Trophoblast cell (in vitro differentiated cells and primary cell): ENCODE measurements at places on chromosomes 13 and 19.

DNA sequence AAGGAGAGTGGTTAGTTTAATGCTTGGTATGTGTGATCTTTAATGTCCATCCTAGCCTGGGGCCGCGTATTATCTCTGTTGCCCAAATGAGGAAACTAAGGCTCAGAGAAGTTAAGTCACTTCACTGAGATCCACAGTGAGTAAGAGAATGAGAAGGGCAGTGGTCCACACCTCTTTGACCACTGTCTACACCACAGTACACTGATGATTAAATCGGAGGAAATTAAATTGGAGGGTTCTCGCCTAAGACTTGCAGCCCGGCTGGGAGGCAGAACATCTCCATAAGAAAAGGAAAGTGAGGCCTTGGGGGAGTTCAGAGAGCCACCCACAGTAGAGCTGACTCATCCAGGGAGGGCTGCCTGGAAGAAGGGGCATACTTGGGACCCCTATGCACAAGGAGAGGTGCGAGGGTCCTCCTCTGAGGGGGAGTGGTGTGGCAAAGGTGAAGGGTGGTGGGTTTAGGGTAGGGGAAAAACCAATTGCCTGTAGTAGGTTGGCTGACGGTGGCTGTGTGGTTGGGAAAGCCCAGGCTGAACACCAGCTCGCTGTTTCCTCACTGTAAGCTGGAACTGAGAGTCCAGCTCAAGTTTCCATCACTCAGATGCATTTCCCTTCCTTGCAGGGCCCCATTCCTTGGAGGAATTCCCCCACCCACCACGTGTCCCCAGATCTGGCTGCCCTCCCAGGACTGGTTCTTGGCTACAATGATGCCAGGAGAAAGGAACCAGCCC, 15.0 kb upstream of the DHRS12 start:
- H3K27me3 ChIP-seq = no peaks in the 10 kb centered on the region
- no peaks in the 10 kb centered on the region for H3K4me1 ChIP-seq
- no peak overlapping the region for H3K27ac ChIP-seq
- peak; percentile 13 for DNase-seq
- H3K4me3 ChIP-seq = no peak overlapping the region

DNA sequence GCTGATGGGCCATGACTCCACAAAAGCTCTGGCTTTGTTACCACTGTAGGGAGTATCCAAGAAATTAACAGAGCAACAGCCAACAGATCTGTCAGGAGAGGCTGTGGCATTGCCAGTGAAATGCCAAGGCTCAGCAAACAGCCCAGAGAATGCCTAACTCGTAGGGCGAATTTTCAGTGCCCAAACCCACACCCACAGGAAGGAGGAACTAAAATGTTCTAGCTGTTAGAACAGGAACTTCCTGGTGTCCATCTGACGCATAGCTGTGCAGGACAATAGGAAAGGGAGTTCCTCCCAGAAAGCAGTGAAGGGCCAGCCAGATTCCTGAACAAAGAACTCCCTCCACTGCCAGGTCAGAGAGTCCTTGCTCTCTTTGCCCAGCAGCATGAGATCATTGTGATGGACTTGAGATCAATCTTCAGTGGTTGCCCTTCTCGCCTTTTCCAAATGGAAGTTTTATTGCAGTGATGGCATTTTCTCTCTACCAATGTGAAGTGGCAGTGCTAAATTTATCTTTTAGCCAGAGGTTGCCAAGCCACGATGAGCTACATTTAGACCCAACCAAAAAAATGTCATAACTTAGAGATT, 224.2 kb upstream of the STARD13 start:
- H3K27me3 ChIP-seq = no peaks in the 10 kb centered on the region
- H3K4me3 ChIP-seq = no peak overlapping the region
- H3K27ac ChIP-seq = no peak overlapping the region
- DNase-seq = no peak

- no peaks in the 10 kb centered on the region for H3K36me3 ChIP-seq
- no peaks in the 10 kb centered on the region for H3K27me3 ChIP-seq
- DNase-seq = no peak
- H3K4me3 ChIP-seq = no peak overlapping the region
- no peaks in the 10 kb centered on the region for H3K4me1 ChIP-seq
These were observed 6.6 kb upstream of the ZNF492 start for GRCh38 chr19:22627526-22627925.

DNA sequence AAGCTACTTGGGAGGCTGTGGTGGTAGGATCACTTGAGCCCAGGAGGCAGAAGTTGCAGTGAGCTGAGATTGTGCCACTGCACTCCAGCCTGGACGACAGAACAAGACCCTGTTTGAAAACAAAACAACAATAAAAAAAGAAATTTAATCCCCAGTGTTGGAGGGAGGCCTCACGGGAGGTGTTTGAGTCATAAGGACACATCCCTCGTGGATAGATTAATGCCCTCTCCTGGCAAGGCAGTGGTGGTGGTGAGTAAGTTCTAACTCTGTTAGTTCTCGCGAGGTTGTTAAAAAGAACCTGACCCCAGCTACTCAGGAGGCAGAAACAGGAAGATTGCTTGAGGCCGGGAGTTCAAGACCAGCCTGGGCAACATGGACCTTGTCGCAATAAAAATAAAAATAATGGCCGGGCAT, 27.6 kb upstream of the SIN3B start:
- peak; percentile 5 for DNase-seq
- H3K27me3 ChIP-seq = no peaks in the 10 kb centered on the region
- H3K4me3 ChIP-seq = no peak overlapping the region
- H3K36me3 ChIP-seq = no peaks in the 10 kb centered on the region

DNA sequence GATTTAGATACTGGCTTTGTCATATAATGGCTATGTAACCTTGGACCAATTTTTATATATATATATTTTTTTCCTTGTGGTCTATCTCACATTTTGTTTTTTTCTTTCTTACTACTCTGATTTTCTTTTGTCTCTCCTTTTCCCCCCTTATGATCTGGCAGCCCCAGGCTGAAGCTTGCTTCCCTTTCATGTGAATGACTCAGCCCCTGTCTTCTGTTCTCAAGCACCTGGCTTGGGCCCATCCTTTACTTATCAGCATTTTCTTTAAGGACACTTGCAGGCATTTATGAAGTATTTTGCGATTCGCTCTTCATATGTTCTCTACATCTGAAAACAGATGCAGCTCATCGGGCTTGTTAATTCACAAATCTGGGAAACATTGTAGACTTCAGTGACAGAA, 163.6 kb downstream of the SPRY2 start:
- no peaks in the 10 kb centered on the region for H3K27me3 ChIP-seq
- H3K27ac ChIP-seq = no peak overlapping the region
- H3K4me1 ChIP-seq = peaks cover 3% of the 10 kb centered on the region
- H3K4me3 ChIP-seq = no peak overlapping the region
- no peak for DNase-seq

GRCh38 chr13:104011505-104012241, 945.5 kb upstream of the SLC10A2 start:
- H3K36me3 ChIP-seq = no peaks in the 10 kb centered on the region
- no peaks in the 10 kb centered on the region for H3K27me3 ChIP-seq
- no peak overlapping the region for H3K27ac ChIP-seq
- H3K4me1 ChIP-seq = no peaks in the 10 kb centered on the region
- H3K4me3 ChIP-seq = peak overlapping the region; percentile 44

DNA sequence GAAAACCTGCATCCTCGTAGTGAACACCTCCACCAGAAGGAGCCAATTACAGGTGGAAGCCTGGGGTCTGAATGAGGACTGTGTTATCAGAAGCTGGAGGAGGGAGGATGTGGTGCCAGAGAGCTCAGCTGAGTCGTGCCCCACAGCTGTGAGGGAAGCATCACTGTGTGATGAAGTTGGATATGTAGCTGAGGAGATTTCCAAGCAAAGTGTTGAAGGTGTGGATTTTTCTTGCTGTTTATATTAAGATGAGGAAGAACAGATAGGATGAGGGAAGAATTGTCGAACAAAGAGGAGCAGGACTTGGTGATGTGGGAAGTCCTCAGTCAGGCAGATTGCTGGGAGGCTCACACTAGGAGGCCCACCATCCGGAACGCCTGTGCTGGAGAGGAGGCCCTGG, 4.4 kb downstream of the RAB20 start:
- no peak overlapping the region for H3K27ac ChIP-seq
- DNase-seq = no peak
- peaks cover 30% of the 10 kb centered on the region for H3K4me1 ChIP-seq
- H3K36me3 ChIP-seq = peaks cover 16% of the 10 kb centered on the region

DNA sequence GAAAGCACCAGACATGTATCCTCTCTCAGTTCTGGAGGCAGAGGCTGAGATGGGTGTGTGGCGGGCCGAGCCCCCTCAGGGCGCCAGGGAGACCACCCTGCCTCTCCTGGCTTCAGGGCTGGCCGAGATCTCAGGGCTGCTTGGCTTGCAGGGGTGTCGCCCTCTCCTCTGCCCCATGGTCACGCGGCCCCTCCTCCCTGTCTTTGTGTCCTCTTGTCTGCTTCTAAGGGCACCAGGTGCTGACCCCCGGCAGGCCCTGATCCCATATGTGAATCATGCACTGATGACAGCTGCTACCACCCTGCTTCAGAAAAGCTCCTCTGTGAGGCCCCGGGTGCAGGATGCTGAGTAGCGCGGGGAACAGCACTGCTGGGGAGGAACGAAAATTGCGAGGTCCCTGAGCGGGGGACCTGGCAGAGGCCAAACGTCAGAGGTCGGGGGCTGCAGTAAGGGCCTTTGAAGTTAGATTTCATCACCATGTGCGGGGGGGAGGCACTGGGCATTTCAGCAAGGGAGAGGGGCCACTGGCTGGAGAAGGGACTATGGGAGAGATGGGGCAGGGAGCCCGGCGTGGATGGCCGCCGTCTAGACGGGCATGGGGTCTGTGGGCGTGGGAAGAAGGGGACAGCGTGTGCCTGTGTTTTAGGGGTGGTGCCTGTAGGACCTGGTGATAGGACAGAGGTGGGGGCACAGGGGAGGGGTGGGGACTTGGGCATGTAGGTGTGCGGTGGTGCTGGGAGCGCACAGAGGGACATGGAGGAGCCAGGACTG, 125.2 kb downstream of the KDM4B start:
- H3K27ac ChIP-seq = no peak overlapping the region
- no peaks in the 10 kb centered on the region for H3K27me3 ChIP-seq
- peaks cover 67% of the 10 kb centered on the region for H3K36me3 ChIP-seq
- no peaks in the 10 kb centered on the region for H3K4me1 ChIP-seq

DNA sequence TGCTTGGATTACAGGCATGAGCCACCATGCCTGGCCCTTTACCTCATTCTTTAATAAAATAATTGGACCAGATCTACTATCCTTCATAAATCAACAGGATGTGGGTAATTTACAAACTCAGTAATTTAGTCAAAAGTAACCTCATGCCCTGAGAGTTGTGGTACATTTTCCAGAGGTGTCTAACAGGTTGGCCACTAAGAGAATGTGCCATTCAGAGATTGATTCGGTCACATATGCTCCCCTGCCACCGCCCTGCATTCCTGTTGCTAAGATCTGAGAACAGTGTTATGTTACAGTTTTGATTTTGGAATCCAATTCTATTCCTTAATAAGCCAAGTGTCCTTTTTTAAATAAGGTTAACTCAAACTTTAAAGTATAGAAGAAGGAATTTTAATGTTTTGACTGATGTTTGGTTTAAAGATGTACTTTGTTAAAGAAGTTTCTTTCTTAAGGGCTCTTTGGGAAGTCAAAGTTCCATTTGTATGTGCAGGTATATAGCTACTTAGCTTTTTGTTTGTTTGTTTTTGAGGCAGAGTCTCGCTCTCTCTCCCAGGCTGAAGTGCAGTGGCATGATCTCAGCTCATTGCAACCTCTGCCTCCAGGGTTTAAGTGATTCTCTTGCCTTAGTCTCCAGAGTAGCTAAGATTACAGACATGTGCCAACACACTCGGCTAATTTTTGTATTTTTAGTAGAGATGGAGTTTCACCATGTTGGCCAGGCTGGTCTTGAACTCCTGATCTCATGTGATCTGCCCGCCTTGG, 29.2 kb downstream of the PHF11 start:
- peaks cover 3% of the 10 kb centered on the region for H3K36me3 ChIP-seq
- H3K27ac ChIP-seq = no peak overlapping the region
- DNase-seq = no peak
